Epithelial cell of proximal tubule (primary cell): ENCODE measurements at places on chromosomes 13 and 19. TPM values are rescaled to one million over a fixed set of nuclear protein-coding genes. Genes with fewer than 3 reads are reported as not detected.

- no peak for DNase-seq
Observed at GRCh38 chr13:60282186-60282585, 114.8 kb upstream of the TDRD3 start.

GRCh38 chr19:48603850-48604249 lies 2.7 kb upstream of the SPACA4 start:
- no peak for DNase-seq

Gene SLC17A7
- total RNA-seq, result not detected in 2 replicates

Gene TMPRSS9
- total RNA-seq, result not detected in 2 replicates

Gene ITGBL1
- total RNA-seq, result 0.94 and 1.1 TPM in 2 replicates

GRCh38 chr13:97986835-97987234 lies 33.4 kb downstream of the IPO5 start:
- no peak for DNase-seq

DNA sequence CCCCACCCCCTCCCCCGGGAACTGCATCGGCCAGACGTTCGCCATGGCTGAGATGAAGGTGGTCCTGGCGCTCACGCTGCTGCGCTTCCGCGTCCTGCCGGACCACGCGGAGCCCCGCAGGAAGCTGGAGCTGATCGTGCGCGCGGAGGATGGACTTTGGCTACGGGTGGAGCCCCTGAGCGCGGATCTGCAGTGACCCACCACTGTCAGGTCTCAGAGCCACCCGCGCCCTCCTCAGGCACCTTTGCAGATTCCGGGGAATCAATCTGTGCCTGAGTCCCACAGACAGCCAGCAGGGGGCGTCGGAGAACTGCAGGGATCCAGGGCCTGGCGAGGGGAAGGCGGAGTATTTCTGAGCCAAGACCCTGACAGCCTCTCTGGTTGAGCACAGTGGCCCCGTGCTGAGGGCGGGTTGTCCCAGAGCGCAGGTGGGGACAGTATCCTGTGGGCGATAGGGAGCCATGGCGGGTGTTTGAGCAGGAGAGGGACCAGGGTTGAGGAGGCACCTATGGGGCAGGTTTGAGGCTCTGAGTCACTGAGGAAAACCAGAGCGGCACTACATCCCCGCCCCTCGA lies 30.4 kb upstream of the CYP4F8 start:
- DNase-seq, result no peak

GRCh38 chr13:102911336-102911735 lies 65.5 kb downstream of the ERCC5 start:
- no peak for DNase-seq

DNA sequence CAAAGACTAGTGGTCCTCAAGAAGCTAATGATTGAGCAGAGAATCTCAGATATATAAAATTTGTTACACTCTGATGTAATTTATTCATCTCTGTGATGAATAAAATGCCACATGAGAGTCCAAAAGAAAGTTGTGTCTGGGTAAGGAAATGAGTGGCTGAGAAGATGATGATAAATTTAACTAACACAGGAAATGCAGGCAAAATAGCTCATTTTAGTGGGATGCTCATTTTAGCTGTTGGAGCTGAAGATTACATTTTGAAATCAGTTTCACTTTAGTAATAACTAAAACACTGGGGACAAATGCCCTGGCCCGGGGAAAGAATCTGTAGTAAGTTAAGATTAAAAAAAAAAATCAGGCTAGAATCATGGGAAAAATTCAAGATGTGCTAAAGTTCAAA lies 35.2 kb downstream of the SPRY2 start:
- no peak for DNase-seq

Gene FTL
- 1,293 and 2,420 TPM in 2 replicates for total RNA-seq

GRCh38 chr19:3042621-3043267 lies 13.7 kb upstream of the TLE2 start:
- no peak for DNase-seq

Gene CYP2A6
- total RNA-seq, result not detected in 2 replicates

Gene MYH14
- total RNA-seq, result 19.2 and 23.8 TPM in 2 replicates

DNA sequence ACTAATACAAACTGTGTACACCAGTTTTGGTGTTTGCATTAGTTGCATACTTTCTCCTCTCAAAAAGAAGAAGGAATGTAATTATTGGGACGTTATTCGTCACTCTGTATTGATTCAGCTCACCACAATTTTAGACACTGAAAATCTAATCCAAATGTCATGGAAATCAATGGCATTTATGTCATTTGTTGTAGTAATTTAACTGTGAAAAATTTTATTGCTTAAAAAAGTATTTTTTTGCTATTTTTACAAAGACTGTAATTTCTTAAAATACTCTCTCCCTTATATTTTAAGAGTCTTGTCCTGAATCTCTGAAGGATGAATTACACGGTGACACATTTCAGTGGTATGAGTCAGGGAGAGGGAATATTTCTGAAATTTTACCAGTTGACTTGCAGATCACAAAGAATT lies 2117.6 kb downstream of the PCDH9 start:
- DNase-seq, result no peak

DNA sequence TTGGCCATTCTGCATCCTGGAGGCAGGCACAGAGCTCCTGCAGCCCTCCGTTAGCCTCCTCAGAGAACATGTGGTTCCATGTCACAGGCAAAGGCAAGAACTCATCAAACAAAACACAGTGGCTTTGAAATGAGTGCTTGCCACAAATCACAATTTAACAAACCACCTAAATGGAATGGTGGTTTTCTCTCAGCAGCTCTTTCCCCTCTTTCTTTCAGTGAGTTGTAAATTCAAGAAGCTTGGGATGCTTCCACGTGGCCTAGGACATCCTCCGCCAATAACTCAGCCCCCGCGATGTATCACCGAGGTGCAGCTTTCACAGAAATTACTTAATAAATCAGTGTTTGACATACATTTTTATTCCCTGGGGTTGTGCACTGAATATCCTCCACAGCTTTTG lies 65.4 kb upstream of the RFC3 start:
- no peak for DNase-seq

DNA sequence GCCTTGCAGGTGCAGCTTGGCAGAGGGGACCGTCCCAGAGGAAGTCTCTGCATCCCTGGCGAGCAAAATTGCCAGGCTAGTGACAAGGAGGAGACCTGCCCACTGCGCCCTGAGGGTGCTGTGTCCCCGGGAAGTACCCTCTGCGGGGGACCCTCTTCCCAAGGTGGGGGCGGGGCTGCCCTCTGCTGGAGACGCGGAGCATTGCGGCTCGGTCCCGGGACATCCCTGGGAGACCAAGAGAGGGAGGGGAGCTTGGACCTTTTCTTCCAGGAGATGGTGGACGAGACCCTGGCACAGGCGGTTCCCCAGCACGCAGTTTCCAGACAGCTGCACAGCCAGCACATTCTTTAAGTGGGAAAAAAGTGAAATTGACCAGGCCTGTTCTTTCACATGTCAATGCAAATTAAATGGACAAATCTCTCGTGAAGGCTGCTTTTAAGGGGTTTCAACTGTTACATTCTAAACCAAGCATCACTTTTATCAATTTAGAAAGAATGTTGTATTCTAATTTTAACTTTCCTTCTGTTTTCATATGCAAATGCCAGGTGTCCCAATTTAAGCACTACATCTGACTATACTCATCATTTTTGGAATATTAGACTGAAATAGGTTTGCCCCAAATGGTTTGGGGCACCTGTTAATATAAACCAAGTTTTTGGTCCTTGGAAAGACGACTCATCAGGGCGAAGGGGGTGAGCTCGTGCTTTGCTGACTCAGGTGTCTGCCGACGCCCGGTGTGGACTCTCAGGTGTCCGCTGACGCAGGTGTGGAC lies 60.7 kb downstream of the MCF2L start:
- no peak for DNase-seq
